ENCODE measurements at places on chromosomes 4 and X.
A peak's percentile ranks its signal among the peaks of the same experiment; 100 is the strongest.

- H3K36me3 ChIP-seq, result no peaks in the 10 kb centered on the region
- no peaks in the 10 kb centered on the region for H3K27me3 ChIP-seq
- no peak overlapping the region for H3K27ac ChIP-seq
- no peaks in the 10 kb centered on the region for H3K4me1 ChIP-seq
- no peak for DNase-seq
These were observed 290.6 kb upstream of the GRID2 start for GRCh38 chr4:92012899-92013867.

DNA sequence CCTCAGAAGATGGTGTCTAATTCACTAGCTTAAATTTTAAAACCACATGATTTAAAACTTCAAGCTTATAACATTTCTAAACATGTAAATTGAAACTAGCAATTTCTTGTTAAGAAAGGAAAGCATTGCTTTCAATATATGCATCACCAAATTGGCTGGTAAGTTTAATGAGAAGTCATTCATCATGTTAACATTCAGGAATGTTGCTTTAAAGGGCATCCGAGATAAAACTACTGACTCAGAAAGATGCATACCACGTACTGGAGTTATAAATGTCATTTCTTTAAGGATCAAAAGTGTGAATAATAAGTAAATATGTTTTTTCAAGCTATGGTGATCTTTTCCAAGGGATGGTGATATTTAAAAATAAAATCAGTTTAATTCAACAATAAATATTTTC, 83.3 kb upstream of the VCX2 start:
- no peaks in the 10 kb centered on the region for H3K36me3 ChIP-seq
- H3K27me3 ChIP-seq, result no peaks in the 10 kb centered on the region
- H3K4me1 ChIP-seq, result no peaks in the 10 kb centered on the region
- H3K4me3 ChIP-seq, result no peak overlapping the region
- DNase-seq, result no peak

DNA sequence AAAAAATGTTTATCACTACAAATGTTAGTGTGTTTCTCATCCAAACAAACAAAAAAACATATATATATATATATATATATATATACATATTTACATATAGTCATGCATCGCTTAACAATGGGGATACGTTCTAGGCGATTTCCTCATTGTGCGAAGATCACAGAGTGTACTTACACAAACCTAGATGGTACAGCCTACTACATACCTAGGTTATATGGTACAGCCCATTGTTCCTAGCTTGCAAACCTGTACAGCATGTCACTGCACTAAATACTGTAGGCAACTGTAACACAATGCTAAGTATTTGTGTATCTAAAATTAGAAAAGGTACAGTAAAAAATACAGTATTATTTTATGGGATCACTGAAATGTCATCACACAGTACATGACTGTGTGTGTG, 16.4 kb upstream of the TMSB4X start:
- no peak overlapping the region for H3K27ac ChIP-seq
- H3K4me3 ChIP-seq, result no peak overlapping the region
- H3K27me3 ChIP-seq, result no peaks in the 10 kb centered on the region

GRCh38 chrX:45806410-45807121, 605.9 kb upstream of the DIPK2B start:
- peak overlapping the region; percentile 55 for H3K4me3 ChIP-seq
- no peaks in the 10 kb centered on the region for H3K27me3 ChIP-seq
- H3K27ac ChIP-seq, result peak overlapping the region; percentile 57
- peak; percentile 4 for DNase-seq
- no peaks in the 10 kb centered on the region for H3K36me3 ChIP-seq

DNA sequence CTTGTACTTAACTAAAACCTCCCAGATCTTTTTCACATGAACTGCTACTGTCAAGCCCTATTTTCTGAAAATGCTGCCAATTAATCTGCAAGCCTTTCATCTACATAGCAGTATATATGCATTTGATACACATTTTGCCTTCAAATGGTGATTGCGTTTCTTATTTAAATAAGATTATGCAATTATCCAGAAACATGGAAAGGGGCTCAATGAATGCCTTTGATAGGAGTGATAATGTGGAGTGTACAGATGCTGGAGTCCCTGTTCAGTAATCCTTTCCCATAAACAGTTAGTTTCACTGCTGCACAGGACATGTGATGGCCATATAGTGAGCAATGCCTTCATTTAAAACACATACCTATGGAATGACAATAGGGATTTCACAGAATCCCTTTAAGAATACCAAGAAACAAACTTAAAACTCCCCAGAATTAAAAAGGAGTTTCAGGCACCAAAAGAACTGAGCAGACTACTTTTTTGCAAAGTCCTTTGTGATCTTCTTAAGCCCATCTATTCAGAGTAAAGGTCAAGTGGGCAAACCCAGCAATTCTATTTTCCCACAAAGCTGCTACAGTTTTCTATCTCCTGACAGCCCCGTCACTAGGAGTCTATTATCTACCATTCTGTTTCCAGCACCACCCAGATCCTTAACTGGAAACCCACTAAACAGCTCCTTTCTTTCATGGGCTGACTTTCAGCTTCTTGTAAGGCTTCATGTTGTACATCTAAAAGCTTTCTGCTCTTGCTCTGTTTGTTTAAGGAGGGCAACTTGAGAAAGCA, 120.3 kb downstream of the UNC5C start:
- no peaks in the 10 kb centered on the region for H3K4me1 ChIP-seq
- DNase-seq, result no peak
- H3K4me3 ChIP-seq, result no peak overlapping the region
- no peaks in the 10 kb centered on the region for H3K27me3 ChIP-seq
- H3K36me3 ChIP-seq, result no peaks in the 10 kb centered on the region

DNA sequence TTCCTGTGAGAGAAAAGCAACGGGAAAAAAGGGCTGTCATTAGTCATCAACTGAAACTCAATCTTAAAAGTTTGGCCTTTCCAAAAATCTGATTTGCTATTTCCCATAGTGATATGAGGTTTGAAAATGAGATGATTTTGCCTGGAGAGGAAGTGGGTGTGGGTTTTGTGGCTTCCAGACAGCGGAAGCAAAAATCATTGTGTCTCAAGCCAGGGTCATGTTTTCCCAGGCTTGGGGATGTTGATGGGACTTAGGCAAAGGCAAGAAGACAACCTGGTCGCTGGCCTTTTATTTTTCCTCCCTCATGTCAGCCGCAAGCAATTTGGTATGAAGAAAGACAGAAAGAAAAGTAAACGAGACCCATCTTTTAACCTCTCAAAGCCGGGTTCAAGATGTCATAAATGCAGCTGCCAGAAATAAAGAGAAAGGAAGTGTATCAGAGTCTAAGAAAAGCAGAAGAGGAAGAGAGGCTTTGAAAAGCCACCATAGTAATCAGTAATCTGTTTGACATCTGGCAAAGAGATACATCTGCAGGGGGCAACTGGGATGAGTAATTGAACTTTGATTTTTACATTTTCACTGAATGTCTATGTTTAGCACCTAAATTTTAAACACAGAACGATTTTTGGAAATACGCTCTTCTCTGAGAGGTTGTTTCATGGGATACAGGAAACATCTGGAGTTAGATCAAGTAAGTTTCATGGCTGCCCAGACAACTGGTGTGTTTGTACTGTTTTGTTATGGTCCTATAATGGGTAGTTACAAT, 521.6 kb upstream of the SLIT2 start:
- no peaks in the 10 kb centered on the region for H3K36me3 ChIP-seq
- DNase-seq, result no peak
- no peak overlapping the region for H3K27ac ChIP-seq
- no peak overlapping the region for H3K4me3 ChIP-seq
- H3K4me1 ChIP-seq, result no peaks in the 10 kb centered on the region
- H3K27me3 ChIP-seq, result no peaks in the 10 kb centered on the region

GRCh38 chrX:118975831-118976598, 1.6 kb downstream of the LONRF3 start:
- H3K27me3 ChIP-seq, result no peaks in the 10 kb centered on the region
- DNase-seq, result peak; percentile 45
- H3K27ac ChIP-seq, result peak overlapping the region; percentile 38

GRCh38 chr4:52546449-52546848, 112.7 kb downstream of the USP46 start:
- H3K36me3 ChIP-seq, result no peaks in the 10 kb centered on the region
- H3K4me1 ChIP-seq, result no peaks in the 10 kb centered on the region
- DNase-seq, result no peak
- H3K27ac ChIP-seq, result no peak overlapping the region
- no peak overlapping the region for H3K4me3 ChIP-seq

- DNase-seq, result no peak
- no peak overlapping the region for H3K4me3 ChIP-seq
- H3K27ac ChIP-seq, result no peak overlapping the region
- H3K27me3 ChIP-seq, result no peaks in the 10 kb centered on the region
- H3K4me1 ChIP-seq, result no peaks in the 10 kb centered on the region
These were observed 45.7 kb upstream of the GATB start for GRCh38 chr4:151806511-151806927.

- peaks cover 6% of the 10 kb centered on the region for H3K4me1 ChIP-seq
- no peak overlapping the region for H3K27ac ChIP-seq
- no peak overlapping the region for H3K4me3 ChIP-seq
- no peak for DNase-seq
- H3K36me3 ChIP-seq, result no peaks in the 10 kb centered on the region
These were observed 75.0 kb downstream of the KDM6A start for GRCh38 chrX:44947995-44948394.

DNA sequence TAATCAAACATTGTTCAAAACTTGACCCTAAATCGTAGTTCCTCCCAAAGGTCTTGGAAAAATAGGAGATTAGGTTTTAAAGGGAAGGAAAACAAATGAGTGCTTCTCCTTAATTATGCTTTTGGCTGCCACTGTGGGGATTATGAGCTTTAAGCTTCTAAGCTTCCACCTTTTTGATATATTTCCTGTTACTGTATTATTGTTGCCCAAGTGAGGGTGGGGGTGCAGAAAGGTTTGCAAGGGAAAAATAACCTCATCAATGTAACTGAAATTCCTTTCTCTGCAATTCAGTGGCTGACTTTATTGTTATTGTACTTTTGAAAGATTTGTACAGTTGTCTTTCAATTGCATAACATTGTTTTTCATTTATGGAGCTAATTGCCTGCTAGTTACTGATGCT, 285.1 kb downstream of the FRMPD4 start:
- no peaks in the 10 kb centered on the region for H3K27me3 ChIP-seq
- H3K27ac ChIP-seq, result no peak overlapping the region
- H3K4me1 ChIP-seq, result no peaks in the 10 kb centered on the region
- no peak for DNase-seq

DNA sequence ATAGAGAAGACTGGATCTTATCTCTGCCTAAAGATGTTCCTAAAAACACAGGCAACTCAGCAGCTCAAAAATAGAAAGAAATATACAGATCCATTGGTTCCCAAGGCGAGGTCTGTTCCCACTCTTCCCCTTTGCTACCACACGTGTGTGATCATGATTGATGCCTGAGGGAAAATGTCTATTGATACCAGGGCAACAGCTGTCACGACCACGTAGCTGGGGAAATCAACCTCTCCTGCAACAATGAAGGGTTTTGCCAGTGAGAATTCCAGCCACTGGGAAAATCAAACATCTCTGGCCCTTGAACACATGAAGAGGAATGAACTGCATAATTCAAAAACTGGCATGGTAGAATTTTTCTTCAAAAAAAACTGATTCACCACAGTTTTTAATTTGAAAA, 131.0 kb upstream of the MAP3K15 start:
- DNase-seq, result no peak
- H3K27me3 ChIP-seq, result no peaks in the 10 kb centered on the region
- no peak overlapping the region for H3K4me3 ChIP-seq
- H3K36me3 ChIP-seq, result no peaks in the 10 kb centered on the region
- H3K4me1 ChIP-seq, result peaks cover 16% of the 10 kb centered on the region

- no peaks in the 10 kb centered on the region for H3K36me3 ChIP-seq
- no peak overlapping the region for H3K27ac ChIP-seq
- no peaks in the 10 kb centered on the region for H3K4me1 ChIP-seq
- no peak overlapping the region for H3K4me3 ChIP-seq
These were observed 40.4 kb upstream of the CYP4V2 start for GRCh38 chr4:186150926-186151325.

- no peak overlapping the region for H3K4me3 ChIP-seq
- H3K4me1 ChIP-seq, result no peaks in the 10 kb centered on the region
These were observed 14.8 kb upstream of the PAQR3 start for GRCh38 chr4:78953769-78954666.

DNA sequence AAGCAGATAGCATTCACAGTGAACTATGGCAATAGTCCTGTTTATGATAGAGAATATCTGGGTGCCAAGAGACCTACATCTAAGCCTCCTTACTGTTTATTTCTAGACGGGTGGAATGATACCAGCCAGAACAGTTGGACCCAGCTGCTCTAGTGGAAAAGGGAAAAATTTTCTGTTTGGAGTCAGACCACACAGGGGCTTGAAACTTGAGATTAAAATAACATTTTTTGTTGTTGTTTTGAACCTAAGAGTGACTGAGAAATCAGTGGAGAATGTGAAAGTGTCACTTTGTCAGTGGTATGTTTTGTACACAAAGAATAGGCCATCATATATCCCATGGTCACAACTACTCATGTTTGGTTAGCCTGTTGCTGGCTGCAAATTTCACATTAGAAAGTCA, 105.7 kb downstream of the AGTR2 start:
- H3K4me3 ChIP-seq, result no peak overlapping the region
- H3K27me3 ChIP-seq, result no peaks in the 10 kb centered on the region
- H3K4me1 ChIP-seq, result no peaks in the 10 kb centered on the region
- DNase-seq, result no peak
- H3K36me3 ChIP-seq, result no peaks in the 10 kb centered on the region
- H3K27ac ChIP-seq, result no peak overlapping the region

- no peak overlapping the region for H3K4me3 ChIP-seq
- no peaks in the 10 kb centered on the region for H3K4me1 ChIP-seq
- H3K27ac ChIP-seq, result no peak overlapping the region
- H3K27me3 ChIP-seq, result no peaks in the 10 kb centered on the region
These were observed 6.2 kb upstream of the CXCL13 start for GRCh38 chr4:77599378-77599777.

DNA sequence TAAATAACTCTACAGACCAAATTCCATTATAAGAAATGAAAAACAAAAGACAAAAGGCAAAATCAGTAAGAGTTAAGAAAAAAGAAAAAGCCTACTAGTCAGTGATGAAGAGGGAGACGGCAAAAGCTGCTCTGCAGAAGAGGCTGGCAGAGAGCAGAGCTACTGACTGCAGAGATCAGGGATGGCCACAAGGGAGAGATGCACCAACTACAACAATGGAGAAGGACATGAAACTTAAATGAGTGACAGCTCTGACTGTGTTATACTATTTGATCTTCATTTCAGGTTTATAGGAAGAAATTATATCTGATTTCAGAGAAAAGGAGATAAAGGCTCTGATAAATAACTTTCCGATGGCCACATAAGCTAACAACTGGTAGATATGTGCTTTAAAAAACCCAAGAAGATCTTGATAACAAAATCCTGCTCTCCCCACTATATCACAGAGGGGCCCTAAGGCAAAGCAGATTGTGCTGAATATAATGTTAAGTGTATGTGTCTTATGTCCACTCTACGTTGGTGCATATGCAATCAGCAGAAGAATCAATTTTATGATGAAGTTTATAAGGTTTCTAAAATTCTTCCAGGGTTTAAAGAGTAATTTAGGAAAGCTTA, 58.4 kb upstream of the COX18 start:
- H3K4me1 ChIP-seq, result no peaks in the 10 kb centered on the region
- DNase-seq, result no peak
- H3K4me3 ChIP-seq, result no peak overlapping the region
- no peaks in the 10 kb centered on the region for H3K27me3 ChIP-seq
- no peak overlapping the region for H3K27ac ChIP-seq

- H3K27me3 ChIP-seq, result no peaks in the 10 kb centered on the region
- H3K4me3 ChIP-seq, result no peak overlapping the region
- DNase-seq, result no peak
- H3K27ac ChIP-seq, result no peak overlapping the region
- H3K36me3 ChIP-seq, result no peaks in the 10 kb centered on the region
These were observed 56.0 kb downstream of the TASL start for GRCh38 chrX:30521440-30522182.
